ENCODE measurements at places on chromosomes 5 and 9.

- peak; percentile 71 for DNase-seq
Measured at GRCh38 chr5:151651997-151652645, 34.6 kb downstream of the SPARC start.

GRCh38 chr5:55570026-55570425 lies 35.3 kb upstream of the PLPP1 start:
- DNase-seq = no peak

- DNase-seq = peak; percentile 74
Measured at GRCh38 chr9:99134893-99135341, 30.0 kb downstream of the TGFBR1 start.

DNA sequence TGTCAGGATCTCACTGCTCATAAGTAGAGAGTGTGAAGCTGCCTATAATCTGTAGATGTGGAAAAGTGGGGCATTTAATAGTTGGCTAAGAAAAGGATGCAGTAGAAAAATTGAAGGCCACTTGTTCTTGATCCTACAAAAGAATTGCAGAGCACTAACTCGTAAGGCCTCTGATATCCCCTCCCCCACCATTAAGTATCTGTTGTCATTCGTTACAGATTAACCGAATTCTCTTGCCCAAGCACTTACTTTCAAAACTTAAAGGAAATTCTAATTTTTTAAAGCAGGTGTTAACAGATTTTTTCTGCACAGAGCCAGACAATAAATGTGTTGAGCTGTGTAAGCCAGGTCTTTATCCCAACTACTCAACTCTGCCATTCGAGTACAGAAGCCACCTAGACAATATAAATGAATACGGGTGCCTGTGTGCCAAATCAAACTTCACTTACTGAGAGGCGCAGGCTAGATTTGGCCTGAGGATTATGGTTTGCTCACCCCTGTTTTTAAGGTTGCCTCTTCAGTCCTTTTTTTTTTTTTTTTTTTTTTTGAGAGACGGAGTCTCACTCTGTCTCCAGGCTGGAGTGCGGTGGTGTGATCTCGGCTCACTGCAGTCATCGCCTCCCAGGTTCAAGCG lies 234.8 kb downstream of the RFK start:
- DNase-seq = no peak

- DNase-seq = no peak
Measured at GRCh38 chr5:148427370-148428042, 43.7 kb downstream of the FBXO38 start.
